ENCODE measurements at places on chromosomes 7 and 10. TPM values are rescaled to one million over a fixed set of nuclear protein-coding genes. Genes with fewer than 3 reads are reported as not detected.

- H3K36me3 ChIP-seq = no peaks in the 10 kb centered on the region
- H3K4me3 ChIP-seq = no peak overlapping the region
- DNase-seq = no peak
- H3K4me1 ChIP-seq = 0 out of 2 replicates have a peak, but pooled peaks cover 5% of the 10 kb centered on the region
Measured at GRCh38 chr7:48904975-48905374, 19.4 kb upstream of the CDC14C start.

GRCh38 chr7:24801883-24802282, 44.6 kb upstream of the GSDME start:
- H3K27me3 ChIP-seq = no peaks in the 10 kb centered on the region
- H3K27ac ChIP-seq = no peak overlapping the region
- DNase-seq = no peak
- H3K4me1 ChIP-seq = no peaks in the 10 kb centered on the region

GRCh38 chr10:94218493-94219183, 144.1 kb downstream of the NOC3L start:
- H3K36me3 ChIP-seq = peaks cover 1% of the 10 kb centered on the region
- no peak overlapping the region for H3K27ac ChIP-seq
- no peak overlapping the region for H3K4me3 ChIP-seq

DNA sequence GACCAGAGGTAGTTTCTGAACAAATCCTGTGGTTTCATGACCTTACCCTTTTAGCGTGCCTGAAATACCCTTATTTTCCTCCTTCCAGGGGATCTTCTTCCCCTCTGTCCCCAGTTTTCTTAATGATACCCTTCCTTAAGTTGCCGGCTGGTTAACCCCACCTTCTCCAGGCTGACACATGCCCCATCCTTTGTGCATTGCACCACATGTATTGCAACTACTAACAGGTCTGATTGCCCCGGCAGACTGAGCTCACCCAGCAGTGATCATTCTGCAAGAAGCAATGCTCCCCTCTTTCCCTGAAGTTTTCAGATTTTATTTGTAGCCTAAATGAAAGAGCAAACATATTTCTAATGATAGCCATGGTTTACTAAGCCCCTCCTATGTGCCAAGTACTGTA, 108.2 kb downstream of the HIP1 start:
- H3K27ac ChIP-seq = no peak overlapping the region
- H3K27me3 ChIP-seq = no peaks in the 10 kb centered on the region
- H3K36me3 ChIP-seq = no peaks in the 10 kb centered on the region
- DNase-seq = no peak
- no peaks in the 10 kb centered on the region for H3K4me1 ChIP-seq

The PKD1L1 gene
- 0.28 TPM for total RNA-seq

DNA sequence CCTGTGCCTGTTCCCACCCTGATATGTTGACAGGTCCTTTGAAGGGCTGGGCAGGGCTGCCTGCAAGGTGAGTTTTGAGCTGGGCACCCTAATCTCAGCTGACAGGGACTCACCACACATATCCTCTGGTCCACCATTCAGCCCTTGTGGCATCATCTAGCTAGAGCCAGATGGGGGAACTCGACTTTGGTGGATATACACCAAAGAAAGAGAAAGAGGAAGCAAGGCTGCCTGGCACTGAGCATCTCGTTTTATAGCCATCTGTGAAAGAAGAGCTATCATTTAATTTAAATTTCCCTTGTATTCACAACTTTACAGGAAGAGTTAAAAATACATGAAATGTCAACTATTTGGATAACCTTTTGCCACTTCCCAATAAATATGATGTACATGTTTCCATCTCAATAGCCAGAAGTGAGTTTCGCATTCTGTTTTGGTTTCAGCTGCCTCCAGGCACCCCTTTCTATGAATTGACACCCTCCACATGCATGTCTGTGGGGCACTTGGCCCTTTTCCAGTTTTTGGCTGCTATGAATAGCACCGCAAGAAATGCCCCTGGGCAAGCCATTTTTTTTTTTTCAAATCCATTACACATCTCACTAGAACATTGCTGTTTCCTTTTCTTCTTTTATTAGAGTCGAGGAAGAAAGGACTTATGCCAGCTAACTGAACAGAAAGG, 22.9 kb upstream of the GRB10 start:
- H3K36me3 ChIP-seq = no peaks in the 10 kb centered on the region
- DNase-seq = no peak
- no peaks in the 10 kb centered on the region for H3K27me3 ChIP-seq
- H3K4me1 ChIP-seq = no peaks in the 10 kb centered on the region
- H3K4me3 ChIP-seq = no peak overlapping the region

DNA sequence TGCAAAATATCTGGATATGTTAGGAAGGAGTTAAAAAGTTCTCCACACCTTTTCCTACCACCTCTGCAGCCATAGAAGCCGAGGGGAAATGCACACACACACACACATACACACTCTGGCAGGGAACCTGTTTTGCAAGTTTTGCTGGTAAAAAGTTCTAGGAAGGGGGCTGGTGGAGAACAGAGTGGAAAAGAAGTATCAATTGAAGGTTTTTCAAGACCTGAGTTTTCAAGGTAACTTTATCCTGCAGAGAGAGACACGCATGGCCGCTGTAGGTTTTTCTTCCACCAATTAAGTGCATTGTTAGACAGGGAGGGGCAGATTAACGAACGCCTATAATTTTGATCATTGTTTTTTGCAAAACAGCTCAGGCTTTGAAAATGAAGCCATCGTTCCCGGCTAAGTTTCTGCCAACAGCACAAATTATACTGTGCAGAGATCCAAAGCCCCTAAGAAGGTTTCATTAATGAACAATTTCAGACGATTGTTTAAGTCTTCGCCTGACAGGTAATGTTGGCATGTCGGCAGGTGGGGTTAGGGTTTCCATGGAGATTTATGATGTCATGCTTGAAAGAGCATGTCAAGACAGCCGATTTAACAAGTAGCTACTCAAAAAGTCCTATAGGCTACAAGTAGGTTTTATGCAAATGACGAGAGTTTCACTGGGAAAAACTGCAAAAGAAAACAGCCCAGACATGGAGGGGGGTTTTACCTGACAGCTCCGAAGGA, 29.7 kb downstream of the KIAA1217 start:
- H3K27ac ChIP-seq = peak overlapping the region; percentile 97
- peaks cover 44% of the 10 kb centered on the region for H3K4me1 ChIP-seq
- no peaks in the 10 kb centered on the region for H3K27me3 ChIP-seq
- no peaks in the 10 kb centered on the region for H3K36me3 ChIP-seq

The CHST3 gene
- 46.0 TPM for total RNA-seq

- no peaks in the 10 kb centered on the region for H3K36me3 ChIP-seq
- H3K27ac ChIP-seq = no peak overlapping the region
- H3K4me1 ChIP-seq = no peaks in the 10 kb centered on the region
- no peaks in the 10 kb centered on the region for H3K27me3 ChIP-seq
Measured at GRCh38 chr10:25982107-25982506, 48.1 kb downstream of the MYO3A start.

The EZH2 gene
- total RNA-seq = 55.7 TPM

The ADAM22 gene
- 10.1 TPM for total RNA-seq

The CREB5 gene
- total RNA-seq = 9.1 TPM

- no peak overlapping the region for H3K27ac ChIP-seq
- H3K36me3 ChIP-seq = no peaks in the 10 kb centered on the region
- peaks cover 7% of the 10 kb centered on the region for H3K4me1 ChIP-seq
- no peak overlapping the region for H3K4me3 ChIP-seq
Measured at GRCh38 chr7:11835260-11835659, 3.3 kb upstream of the THSD7A start.

The PIK3CG gene
- total RNA-seq = not detected

DNA sequence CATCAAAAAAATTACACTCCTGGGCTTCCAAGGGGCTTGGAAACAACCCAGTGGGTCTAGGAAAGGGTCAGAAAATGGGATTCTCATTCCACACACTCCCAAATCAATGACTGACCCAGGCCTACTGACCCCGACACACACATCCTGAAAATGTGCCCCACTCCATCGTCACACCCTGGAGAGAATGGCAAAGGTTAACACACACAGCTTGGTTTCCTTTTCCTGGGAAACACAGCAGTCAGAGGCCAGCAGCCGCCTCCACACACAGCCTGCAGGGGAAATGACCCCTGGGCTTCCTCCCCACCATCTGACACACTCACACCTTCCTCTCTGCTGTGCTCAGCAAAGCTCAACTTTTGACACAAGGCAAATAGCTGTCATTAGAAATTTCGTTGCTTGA, 42.9 kb downstream of the SH3PXD2A start:
- no peaks in the 10 kb centered on the region for H3K27me3 ChIP-seq
- peaks cover 21% of the 10 kb centered on the region for H3K4me1 ChIP-seq
- H3K36me3 ChIP-seq = peaks cover 2% of the 10 kb centered on the region
- H3K4me3 ChIP-seq = no peak overlapping the region

DNA sequence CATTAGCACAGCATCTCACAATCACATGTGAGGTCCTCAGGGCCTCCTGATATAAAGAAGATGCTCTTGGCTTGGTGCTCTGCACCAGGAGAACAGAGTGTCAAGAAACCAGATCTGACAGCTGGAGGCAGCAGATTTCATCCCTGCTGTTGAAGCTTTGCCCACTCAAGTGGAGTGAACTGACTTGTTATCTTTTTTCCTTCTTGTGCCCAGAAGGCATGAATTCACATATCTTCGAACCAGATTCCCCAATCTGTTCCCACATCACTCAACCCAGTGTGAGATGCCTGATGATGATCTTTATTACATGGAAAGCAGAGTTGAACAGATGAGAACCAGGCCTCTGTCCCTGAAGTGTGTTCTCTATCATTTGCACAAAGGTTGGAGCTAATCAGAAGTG, 521.0 kb downstream of the SORCS1 start:
- no peak for DNase-seq
- H3K27me3 ChIP-seq = no peaks in the 10 kb centered on the region
- H3K36me3 ChIP-seq = no peaks in the 10 kb centered on the region
- H3K27ac ChIP-seq = no peak overlapping the region

The NPC1L1 gene
- 5.9 TPM for total RNA-seq

DNA sequence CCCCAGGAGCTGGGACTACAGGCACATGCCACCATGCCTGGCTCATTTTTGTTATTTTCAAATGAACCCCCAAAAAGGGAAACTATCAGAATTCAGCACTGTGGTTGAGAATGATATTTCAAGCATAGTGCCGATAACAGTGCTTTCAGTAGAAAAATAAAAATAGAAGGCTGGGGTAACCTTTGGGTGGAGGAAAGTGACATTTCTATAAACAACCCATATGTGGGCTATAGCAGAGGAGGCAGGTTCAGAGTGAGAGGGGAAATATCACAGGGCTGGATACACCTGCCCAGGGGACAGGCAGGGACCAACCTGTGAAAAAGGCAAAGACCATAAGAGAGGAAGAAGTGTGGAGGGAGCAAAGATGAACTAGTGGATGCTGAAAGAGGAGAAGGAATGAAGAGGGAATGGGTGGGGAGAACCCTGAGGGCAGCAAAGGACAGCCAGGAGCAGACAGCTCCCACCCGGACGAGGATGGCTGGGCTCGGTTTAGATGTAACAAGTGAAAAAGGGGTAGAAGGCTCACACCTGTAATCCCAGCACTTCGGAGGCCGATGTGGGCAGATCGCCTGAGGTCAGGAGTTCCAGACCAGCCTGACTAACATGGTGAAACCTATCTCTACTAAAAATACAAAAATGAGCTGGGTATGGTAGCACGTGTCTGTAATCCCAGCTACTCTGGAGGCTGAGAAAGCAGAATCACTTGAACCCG, 56.5 kb downstream of the MAP3K8 start:
- DNase-seq = no peak
- no peaks in the 10 kb centered on the region for H3K27me3 ChIP-seq
- no peak overlapping the region for H3K4me3 ChIP-seq
- no peaks in the 10 kb centered on the region for H3K4me1 ChIP-seq
- no peak overlapping the region for H3K27ac ChIP-seq

DNA sequence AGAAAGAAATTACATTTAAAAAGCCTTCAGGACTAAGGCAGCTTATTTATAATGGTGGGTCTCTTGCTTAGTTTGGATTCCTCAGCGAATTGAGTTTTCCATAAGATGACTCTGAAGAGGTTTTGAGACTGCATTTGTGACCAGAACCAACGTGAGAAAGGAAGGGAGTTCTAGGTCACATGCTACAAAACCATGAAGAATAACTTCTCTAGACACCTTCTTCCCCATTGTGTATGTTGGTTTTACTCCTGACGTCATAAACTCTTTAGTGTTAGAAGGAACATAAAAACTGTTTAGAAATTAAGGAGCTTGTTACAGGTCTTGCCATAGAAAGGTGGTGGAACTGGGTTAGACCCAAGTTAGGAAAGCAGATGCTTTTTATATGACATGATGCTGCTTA, 11.1 kb downstream of the PTPN12 start:
- H3K4me3 ChIP-seq = no peak overlapping the region
- H3K27me3 ChIP-seq = no peaks in the 10 kb centered on the region
- no peak overlapping the region for H3K27ac ChIP-seq
- peaks cover 1% of the 10 kb centered on the region for H3K36me3 ChIP-seq

- no peaks in the 10 kb centered on the region for H3K36me3 ChIP-seq
- no peaks in the 10 kb centered on the region for H3K27me3 ChIP-seq
Measured at GRCh38 chr10:26057466-26057865, 123.4 kb downstream of the MYO3A start.

DNA sequence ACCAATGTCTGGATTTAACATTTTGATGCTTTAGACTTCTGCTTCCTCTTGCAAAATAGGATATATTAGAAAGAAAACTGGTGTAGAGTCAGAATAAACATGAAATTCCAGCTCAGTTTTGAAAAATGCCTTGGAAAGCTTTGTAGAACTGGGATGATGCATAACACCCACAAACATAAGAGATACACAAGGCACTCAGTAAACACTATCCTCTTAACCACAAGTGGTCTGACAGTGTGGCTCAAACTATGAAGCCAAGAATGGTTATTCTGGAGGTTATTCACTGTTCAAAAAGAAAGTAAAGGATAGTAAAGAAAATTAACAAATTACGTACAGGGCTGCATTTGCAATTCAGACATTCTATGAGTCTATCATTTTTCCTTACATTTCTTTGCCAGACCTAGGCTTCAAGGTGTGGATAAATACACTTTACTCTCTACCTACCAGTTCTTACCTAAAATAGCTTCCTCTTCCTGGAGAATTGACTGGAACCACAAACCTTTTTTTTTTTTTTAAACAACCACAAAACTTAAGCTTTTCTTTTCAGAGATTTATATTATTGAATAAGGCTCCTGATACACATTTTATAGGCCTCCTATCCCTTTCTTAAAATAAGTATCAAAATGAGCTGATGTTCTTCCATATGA, 9.0 kb upstream of the RSBN1L start:
- no peak for DNase-seq
- H3K27me3 ChIP-seq = no peaks in the 10 kb centered on the region
- peaks cover 52% of the 10 kb centered on the region for H3K4me1 ChIP-seq

DNA sequence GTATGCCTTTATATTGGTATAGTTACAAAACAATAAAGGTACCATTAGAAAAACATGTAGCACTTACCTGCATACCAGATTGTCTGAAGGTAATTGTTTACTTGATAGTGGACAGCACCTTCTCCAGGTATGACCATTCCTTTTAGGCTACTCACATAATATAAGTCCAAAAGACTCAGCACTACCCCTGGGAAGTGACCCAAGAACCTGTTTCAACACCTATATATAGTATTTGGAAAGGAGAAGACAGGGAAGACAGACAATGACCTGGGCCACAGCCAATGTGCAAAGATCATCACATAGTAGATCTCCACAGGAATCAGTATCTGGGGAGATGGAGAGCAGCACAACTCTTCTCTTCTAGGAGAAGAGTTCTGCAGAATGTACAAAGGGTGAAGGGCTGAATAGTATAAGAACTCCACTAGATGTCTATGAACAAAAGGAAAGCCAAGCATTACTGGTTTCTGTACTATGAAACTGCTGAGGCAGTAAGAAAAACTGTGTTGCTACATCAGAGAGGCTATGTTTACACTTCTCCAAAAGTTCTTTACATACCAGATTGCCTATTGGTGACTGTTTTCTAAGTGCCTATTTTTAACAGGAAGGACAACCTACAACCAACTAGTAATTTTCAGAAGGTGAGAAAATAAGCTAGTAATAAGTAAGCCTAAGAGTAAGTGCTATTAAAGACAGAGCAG, 159.2 kb downstream of the BTAF1 start:
- H3K4me3 ChIP-seq = no peak overlapping the region
- H3K27me3 ChIP-seq = no peaks in the 10 kb centered on the region
- 0 out of 2 replicates have a peak, but pooled peaks cover 4% of the 10 kb centered on the region for H3K4me1 ChIP-seq
- H3K36me3 ChIP-seq = no peaks in the 10 kb centered on the region
